ENCODE measurements at places on chromosomes 16 and 17.

- peak; percentile 98 for ATAC-seq
Observed at GRCh38 chr16:81181013-81181720, 57.3 kb upstream of the BCO1 start.

DNA sequence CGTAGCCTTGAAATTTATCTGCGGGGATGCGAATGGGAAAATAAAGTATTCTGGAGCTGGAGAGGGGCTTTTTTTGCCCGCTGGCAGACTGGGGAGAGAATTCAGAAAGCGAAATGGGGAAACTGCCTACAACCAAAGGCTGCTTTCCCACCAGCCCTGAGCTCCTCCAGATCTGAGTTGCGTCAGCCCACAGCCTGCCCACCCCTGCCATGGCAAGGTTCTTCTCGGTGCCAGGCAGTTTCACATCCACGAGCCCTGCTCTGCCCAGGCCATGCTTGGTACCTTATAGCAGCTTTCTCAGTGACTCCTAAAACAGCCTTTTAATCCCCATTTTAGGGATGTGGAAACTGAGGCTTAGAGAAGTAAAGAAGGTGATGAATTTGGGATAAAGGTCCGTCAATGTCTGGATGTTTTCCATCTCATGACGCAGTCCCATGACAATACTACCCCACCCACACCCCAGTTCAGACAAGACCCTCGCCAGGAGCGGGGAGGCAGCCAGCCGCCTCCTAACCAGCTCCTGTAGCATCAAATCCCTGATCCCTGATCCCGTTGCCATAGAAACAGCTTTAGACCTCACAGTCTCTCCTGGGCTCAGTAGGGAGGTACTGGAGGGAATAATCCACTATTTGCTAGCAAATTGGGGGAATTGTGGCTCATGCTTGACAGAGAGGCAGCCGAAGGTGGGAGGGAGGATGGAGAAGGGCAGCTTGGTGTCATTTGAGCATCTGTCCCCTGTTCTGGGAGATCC is 113.5 kb downstream of the MGAT5B start:
- ATAC-seq = no peak

DNA sequence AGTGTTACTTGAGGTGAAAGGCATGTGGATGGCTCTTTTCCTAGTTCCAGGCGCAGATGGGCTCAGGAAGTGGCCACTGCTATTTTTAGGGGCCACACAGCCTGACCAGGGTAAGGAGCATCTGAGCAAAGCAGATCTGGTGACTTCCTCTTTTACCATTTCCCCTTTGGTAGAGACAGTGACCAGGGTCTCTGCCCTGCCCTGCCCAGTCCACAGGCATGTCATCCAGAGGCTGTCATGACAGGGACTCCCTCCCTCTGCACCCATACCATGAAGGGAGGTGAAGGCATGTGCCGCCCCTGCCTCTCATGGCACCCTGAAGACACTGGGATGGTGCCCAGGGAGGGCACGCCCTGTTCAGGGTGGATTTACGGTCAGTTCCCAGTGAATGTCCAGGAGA is 2.2 kb downstream of the PLA2G15 start:
- no peak for ATAC-seq

DNA sequence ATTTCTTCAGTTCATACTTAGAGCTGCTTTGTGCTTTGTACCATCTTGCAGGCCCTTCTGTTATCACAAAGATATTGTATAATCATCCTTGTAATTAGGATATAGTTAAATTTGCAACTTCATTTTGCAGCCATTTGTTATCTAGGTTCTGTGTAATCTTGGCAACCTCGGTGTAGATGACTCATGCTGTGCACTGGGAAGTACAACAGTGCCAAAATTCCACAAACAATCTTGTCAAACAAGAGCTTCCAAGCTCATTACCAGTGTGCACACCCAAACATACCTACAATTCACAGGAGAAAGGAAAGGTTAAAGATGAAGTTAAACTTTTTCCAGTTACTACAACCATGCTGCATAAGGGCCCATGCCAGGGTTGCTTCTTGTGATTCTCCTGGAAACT is 1231.8 kb downstream of the CDH11 start:
- ATAC-seq = peak; percentile 87

DNA sequence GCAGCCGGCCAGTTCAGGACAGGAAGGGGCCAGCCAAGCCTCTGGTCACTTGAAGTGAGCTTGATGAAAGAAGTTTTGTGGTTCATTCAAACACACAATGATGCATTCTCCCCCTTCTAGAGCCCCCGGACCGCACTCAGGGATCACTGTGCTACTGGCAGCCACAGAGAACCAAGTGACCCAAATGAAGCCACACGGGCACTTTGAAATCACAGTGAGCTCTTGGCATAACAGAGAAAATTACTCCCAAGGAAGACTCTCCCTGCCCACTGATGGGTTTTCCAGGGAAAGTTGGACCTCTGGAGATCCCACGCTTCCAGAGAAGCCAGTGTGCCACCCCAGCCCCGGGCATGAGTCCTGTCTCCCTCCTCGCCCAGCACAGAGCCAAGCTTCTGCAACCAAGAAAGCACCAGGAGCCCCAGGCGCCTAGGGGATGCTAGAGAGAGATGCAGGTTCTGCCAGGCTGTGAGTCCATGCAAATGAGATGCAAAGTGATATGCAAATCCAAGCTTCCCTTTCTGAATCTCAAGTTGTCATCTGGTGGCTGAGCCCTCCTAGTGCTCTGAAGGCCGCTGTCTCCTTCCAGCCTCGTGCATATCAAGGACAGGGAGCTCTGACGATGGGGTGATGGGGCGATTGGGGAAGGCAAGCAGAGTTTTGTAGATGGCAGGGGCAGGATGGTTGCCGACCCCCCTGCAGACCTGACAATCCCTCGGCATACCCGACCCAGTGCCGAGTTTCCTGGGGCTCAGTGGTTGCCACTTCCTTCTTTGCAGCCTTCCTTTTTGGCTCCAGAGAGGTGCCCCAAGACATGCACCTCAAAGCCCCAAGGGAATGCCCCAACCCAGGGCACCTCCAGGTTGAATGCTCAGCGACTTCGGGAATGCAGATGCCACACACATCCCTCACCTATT is 59.7 kb upstream of the TNRC6C start:
- no peak for ATAC-seq

GRCh38 chr16:14301169-14302030 is 230.3 kb downstream of the MRTFB start:
- peak; percentile 65 for ATAC-seq

DNA sequence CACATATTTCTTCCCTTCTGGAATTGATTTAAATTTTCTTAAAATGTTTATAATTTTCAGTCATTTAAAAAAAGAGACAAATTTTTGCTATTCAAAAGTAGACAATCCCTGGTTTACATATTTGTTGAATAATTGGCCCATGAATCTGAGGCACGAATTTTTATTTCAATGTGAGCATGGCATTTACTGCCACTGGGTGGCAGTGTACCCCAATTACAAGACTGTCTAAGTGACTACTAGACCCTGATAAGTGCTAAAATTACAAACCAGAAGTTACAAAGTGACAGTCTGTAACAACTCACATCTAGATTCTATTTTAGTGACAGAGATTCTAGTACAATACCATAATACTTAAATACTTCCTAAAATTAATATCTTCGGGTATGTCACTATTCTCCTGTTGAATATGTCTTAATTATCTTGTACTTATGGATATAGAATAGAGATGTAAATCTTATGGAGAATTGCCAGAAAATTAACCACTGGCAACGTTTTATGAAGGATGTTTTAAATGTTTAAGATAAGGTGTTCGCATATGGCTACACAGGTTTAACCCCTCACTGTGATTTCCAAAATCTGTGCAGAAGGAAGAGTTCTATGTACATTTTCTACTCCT is 235.8 kb downstream of the MAP2K4 start:
- ATAC-seq = peak; percentile 72

DNA sequence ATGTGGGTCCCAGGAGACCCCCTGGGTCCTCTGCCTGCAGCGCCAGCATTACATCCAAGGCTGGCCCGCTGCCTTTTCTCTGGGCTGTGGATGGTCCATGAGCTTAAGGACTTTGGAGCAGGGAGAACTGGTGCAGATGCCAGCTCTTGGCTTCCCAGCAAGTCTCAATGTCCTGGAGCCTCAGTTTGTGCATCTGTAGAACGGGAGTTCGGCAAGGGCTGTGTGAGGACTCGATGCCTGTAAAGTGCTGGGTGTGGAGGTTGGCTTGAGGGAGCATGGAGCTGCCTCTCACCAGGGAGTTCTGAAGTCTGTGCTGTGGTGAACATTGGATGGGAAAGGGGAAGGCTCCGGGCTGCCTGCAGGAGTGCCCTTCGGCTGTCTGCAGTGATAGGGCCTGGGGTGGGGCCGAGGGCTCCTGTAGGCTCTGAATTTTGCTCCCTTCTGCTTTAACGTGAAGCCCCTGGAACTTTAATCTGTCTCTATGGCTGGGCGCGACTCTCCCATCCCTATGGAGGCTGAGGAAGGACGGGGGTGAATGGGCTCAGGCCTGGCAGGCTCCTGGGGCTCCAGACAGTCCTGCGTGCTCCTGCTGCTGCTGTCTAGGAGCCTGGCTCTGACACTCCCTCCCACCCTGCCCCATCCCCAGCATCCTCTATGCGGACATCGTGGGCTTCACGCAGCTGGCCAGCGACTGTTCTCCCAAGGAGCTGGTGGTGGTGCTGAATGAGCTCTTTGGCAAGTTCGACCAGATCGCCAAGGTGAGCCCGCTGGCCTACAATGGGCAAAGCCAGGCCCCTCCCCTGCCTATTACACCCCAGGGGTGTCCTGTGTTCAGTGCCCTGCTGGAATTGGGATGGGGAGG is 27.9 kb downstream of the ADCY7 start:
- ATAC-seq = no peak

GRCh38 chr16:16863672-16864071 is 484.7 kb downstream of the NPIPA7 start:
- ATAC-seq = no peak

GRCh38 chr16:8511464-8511863 is 78.8 kb downstream of the TMEM114 start:
- no peak for ATAC-seq

DNA sequence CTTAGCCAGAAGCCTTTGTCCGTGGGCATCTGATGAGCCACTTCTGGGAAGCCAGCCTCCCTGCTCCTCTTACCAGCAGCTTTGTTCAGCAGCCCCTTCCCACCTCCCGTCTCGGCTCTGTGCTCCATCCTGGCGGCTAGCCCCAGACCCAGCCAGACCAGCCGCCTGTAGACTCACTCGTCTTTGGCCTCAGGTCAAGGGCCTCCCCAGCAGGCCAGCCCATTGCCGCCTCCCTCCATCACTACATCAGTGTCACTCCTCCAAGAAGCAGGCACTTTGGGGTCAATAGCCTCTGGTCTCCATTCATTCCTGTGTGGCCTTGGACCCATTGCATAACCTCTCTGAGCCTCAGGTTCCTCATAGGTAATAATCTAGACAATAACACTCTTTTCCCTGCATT is 20.9 kb upstream of the CRHR1 start:
- no peak for ATAC-seq

DNA sequence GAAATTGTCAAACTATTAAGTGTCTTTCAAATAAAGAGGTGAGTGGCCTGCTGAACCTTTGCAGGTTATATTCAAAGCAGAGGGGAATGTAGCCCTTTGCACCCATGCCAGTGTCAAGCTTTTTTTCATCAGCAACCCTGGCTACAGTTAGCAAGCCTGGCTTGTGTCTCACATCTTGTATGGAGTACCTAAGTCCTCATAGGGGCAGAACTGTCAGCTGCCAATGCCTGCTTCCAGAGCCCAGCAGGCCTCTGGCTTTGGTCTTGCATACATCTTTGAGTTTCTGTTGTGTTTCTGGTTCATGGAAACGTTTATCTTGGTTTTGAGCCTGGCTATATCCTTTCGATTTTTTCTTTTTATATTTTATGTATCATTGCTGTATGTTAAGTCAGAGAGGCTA is 26.8 kb downstream of the REXO5 start:
- ATAC-seq = no peak

All from SK-N-SH treated with all-trans-retinoic acid at 6 μM for 48 hours (cell line).